ENCODE measurements at places on chromosomes 3 and 15.

- no peak for DNase-seq
These were observed 17.2 kb upstream of the ANKDD1A start for GRCh38 chr15:64894395-64895056.

- no peak for DNase-seq
These were observed 23.7 kb downstream of the CRYGS start for GRCh38 chr3:186520431-186520830.

GRCh38 chr3:16374935-16375245 is 109.9 kb downstream of the OXNAD1 start:
- no peak for DNase-seq

GRCh38 chr3:14461748-14462324 is 59.4 kb downstream of the SLC6A6 start:
- peak; percentile 64 for DNase-seq

DNA sequence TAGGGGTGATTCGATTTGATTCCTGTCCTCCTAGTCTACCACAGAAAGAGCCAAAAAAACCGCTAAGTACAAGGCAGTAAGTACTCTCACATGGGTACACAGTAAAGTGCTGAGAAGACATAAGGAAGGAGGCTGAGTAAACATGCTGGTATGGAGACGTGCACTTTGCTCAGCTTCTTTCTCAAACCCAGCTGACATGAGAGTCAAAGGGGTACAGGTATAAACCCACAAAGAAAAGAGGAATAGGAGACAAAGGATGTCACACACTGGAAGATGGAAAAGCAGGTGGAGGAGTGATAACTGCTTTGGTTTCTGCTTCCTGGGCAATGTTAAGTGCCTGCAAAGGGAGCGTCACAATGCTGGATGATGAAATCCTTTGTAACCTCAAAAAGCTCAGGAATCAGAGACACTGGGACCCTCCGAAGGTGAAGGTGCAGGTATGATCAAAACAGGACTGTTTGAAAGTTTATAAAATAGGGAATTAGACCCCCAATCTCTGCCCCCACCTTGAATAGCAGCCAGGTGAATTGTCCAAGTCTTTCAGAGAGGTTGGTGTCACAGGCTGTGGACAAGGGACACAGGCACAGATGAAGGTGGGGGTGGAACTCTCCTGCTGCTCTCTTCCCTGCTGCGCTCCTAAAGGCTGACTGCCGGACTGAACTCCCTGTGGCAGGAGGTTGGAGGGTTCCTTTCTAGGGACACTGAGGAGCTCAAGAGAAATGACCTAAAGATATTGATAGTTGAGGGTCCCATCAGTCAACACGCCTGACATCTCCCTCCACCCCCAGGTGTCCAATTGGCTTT is 101.8 kb downstream of the RAB11A start:
- no peak for DNase-seq

DNA sequence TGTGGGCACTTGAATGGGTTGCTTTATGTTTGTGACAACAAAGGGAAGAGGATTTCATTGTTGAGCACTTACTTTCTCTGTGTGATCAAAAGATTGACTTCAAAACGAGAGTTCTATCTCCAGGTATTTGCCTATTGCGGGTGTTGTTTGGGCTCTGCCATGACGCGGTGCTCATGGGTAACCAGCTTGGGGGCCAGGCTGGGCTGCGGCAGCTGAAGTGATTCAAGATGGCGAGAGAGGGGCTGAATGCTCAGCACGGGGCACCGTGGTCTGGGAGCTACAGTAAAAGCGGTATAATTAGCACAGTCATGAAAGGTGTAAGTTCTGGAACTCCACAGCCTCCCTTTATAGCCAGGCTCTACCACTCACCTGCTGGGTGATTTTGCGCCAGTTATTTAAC is 31.0 kb upstream of the ADCY5 start:
- no peak for DNase-seq

DNA sequence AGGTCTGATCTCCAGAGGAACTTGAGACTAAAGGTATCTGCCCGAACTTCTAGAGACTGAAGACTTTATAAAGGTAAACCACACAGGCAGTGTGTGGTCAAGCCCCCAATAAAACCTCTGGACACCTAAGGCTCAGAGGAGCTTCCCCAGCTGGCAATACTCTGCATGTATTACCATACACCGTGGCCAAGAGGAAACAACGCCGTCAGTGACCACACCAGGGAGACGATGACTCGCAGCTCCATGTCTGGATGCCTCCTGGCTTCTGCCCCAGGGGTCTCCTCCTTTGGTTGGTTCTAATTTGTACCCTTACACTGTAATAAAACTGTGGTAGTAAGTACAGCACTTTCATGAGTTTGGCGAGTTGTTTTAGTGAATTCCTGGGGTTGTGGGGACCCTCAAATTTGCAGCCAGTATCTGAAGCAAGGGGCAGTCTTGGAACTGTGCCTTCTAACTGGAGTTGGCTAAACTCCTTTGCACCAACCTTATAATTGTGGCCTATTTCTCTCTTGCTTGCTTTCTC is 32.1 kb upstream of the BCL2L10 start:
- DNase-seq: peak; percentile 87

GRCh38 chr3:189806171-189806951 is 175.2 kb downstream of the TP63 start:
- DNase-seq: peak; percentile 21

DNA sequence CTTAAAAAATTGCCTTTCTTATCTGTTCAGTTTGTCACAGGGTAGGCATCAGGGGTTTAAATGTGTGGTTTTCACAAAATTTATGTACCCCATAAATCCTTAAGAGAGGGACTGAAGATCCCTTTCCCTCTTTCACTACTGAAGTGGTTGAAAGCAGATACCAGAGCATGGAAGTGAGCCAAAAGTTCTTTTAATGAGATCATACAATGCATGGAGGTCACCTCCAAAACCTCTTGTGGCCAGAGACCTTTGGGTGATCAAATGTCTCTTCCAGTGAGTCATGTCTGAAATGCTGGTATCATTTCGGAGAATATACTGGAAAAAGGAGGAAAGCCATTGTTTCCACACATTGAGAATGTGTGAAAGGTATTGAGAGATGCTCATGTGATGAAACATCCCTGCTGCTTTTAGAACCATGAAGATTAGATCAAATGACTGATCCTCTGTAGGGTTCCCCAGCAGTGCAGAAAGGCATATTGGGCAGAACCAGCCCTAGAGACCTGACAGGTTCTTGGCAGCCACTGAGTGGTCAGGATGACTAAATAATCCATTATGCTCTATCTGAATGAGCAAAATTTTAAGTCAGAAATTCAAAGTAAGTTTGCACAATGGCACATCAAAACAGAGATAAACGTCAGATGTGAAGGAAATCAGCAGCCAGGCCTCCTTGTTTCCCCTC is 165.8 kb upstream of the SLC2A2 start:
- DNase-seq: peak; percentile 95

- DNase-seq: peak; percentile 77
These were observed 48.1 kb downstream of the IQSEC1 start for GRCh38 chr3:13025090-13025489.

GRCh38 chr3:46380471-46381221 is 9.9 kb downstream of the CCR5 start:
- DNase-seq: no peak

GRCh38 chr15:48109212-48109611 is 11.6 kb upstream of the SLC24A5 start:
- DNase-seq: no peak

DNA sequence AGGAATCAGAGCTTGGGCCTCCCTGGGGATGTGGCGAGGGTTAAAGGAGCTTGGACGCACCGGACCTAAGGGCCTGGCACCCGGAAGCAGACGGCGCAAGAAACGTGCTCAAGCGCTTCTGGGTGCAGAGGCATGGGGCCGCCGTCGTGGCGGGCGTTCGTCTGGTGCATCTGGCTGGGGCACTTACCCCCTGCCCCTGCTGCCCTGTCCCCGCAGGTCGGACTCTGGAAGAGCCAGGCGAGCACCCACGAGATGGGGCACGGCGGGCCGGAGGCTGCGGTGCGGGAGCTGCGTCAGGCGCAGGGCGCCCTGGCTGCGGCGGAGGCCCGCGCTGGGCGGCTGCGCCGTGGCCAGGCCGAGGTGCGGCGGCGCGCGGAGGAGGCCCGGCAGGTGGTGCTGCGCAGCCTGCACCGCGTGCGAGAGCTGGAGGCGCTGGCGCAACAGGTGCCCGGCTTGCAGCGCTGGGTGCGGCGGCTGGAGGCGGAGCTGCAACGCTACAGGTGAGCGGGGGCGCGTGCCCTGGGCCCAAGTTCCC is 2.5 kb downstream of the EFCC1 start:
- no peak for DNase-seq

- DNase-seq: no peak
These were observed 54.7 kb downstream of the EEFSEC start for GRCh38 chr3:128207951-128208350.

DNA sequence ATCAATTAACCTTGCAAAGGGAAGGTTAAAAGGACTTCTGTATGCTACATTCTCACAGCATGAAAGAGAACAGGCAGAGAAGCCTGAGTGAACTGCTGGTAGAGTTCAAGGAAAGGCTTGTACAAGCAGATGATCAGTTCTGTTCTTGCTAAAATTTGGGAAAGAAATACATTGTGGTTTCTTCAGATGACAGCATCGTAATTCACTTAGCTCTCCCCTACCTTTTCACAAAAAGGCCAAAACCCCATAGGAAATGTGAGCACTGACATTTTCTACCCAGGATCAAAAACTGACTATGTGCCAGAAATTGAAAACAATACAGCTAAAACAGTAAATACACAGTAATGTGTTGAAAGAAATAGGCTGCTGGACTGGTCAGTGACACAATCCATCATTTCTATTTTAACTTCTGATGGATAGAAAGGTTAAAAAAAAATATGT is 216.4 kb downstream of the DPH6 start:
- DNase-seq: peak; percentile 23

DNA sequence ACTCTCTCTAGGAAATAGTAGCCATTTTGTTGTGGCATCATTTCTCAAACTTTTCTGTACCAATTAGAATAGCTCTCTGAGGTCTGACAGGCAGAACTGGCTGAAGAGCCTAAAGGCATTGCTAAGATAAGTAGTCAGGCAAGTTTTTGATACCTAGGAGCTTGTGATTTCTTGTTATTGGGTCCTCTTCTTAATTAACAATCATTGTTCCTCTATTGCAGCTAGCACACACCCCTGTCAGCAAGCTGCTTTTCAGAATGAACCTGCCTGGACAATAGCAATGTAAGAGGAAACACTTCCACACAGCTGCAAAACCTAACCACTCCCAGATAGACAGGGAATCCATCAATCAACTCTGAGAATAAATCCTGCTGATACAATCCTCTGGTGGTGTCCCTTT is 403.9 kb upstream of the TBL1XR1 start:
- DNase-seq: no peak

- peak; percentile 58 for DNase-seq
These were observed 6.3 kb upstream of the ZXDC start for GRCh38 chr3:126481808-126482502.

- DNase-seq: no peak
These were observed 127.3 kb upstream of the THBS1 start for GRCh38 chr15:39453620-39454019.

GRCh38 chr15:57118013-57118799 is 199.8 kb downstream of the TCF12 start:
- peak; percentile 59 for DNase-seq

DNA sequence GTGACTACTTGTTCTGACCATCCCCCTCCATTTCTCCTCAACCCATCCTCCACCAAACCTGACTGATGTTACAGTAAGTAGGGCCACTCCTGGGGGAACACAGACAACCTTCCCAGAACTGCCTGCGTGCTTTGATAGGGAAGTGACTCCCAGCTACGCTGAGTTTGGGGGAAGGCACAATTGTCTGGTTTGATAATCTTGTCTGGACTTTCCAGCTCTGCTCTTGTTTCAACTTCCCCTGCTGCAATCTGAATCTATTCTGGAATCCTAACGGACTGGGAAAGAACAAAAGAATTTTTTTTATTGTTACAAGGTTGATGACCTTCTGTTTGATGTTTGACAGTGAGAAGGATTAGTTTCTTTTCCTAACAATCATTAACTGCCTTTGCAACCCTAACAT is 895.6 kb downstream of the ROBO1 start:
- no peak for DNase-seq

- no peak for DNase-seq
These were observed 11.0 kb downstream of the TMEM45A start for GRCh38 chr3:100503448-100503847.

GRCh38 chr3:111368056-111368455 is 173.9 kb upstream of the CD96 start:
- DNase-seq: peak; percentile 28

- no peak for DNase-seq
These were observed 47.2 kb downstream of the TMEM212 start for GRCh38 chr3:171890398-171890797.

- peak; percentile 71 for DNase-seq
These were observed 20.3 kb upstream of the ABTB1 start for GRCh38 chr3:127652246-127652995.

DNA sequence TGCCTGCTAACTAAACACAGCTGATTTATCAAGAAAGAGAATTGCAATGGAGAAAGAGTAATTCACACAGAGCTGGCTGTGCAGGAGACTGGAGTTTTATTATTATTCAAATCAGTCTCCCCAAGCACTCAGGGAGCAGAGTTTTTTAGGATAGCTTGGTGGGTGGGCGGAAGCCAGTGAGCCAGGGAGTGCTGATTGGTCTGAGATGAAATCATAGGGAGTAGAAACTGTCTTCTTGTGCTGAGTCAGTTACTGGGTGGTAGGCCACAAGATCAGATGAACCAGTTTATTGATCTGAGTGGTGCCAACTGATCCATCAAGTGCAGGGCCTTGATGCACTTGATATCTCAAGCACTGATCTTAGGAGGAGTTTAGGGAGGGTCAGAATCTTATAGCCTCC is 891.9 kb upstream of the CADM2 start:
- no peak for DNase-seq

GRCh38 chr3:78751266-78751665 is 1016.5 kb downstream of the ROBO1 start:
- no peak for DNase-seq

- DNase-seq: peak; percentile 56
These were observed 65.9 kb downstream of the CACNA2D3 start for GRCh38 chr3:54188176-54188791.

DNA sequence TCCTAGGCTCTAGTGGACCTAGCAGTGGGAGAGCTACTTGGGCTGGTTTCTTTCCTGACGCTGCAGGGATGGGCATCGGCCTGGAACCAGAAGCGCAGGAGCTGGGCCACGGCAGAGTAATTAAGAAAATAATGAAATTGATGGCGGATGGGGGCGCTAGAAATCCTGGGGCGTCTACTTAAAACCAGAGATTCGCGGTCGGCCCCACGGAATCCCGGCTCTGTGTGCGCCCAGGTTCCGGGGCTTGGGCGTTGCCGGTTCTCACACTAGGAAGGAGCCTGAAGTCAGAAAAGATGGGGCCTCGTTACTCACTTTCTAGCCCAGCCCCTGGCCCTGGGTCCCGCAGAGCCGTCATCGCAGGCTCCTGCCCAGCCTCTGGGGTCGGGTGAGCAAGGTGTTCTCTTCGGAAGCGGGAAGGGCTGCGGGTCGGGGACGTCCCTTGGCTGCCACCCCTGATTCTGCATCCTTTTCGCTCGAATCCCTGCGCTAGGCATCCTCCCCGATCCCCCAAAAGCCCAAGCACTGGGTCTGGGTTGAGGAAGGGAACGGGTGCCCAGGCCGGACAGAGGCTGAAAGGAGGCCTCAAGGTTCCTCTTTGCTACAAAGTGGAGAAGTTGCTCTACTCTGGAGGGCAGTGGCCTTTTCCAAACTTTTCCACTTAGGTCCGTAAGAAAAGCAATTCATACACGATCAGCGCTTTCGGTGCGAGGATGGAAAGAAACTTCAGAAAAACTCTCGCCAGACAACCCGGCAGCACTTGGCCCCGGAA is 6.1 kb downstream of the SOX14 start:
- no peak for DNase-seq

Data from EH (cell line).